Effector memory CD4-positive, alpha-beta T cell (primary cell): ENCODE measurements at places on chromosomes 7 and 10.
A peak's percentile ranks its signal among the peaks of the same experiment; 100 is the strongest.

DNA sequence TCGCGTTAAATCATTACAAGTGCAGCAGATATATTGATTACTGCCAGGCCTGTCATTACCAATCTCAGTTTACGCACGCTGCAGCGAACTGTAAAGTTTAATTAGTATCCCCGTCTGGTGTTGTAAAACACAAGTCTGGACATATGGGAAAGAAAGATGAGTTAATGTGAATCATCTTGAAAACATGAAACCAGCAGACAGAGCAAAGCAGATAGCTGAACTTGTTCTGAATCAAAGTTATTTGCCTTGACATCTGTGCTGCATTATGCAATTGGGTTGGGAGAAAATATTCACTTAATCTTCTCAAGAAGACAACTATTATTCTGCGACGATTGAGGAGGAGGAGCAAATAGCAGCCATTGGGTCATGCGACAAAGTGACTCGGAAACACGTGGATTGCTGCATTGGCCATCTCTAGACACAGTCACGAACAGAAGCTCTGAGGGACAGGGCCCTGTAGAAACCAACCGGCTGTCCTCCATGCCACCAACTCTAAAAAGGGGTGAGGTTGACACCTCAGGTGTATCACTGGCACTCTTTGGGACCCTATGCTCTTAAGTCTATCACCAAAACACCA is 156.3 kb upstream of the C7orf33 start:
- H3K27me3 ChIP-seq: no peaks in the 10 kb centered on the region
- no peaks in the 10 kb centered on the region for H3K4me1 ChIP-seq
- H3K27ac ChIP-seq: no peak overlapping the region
- no peak for DNase-seq
- no peaks in the 10 kb centered on the region for H3K36me3 ChIP-seq

- no peaks in the 10 kb centered on the region for H3K27me3 ChIP-seq
- H3K27ac ChIP-seq: no peak overlapping the region
- no peaks in the 10 kb centered on the region for H3K4me1 ChIP-seq
Measured at GRCh38 chr7:110534241-110534931, 556.5 kb upstream of the LRRN3 start.

GRCh38 chr10:6416892-6417512 is 163.1 kb downstream of the PRKCQ start:
- no peaks in the 10 kb centered on the region for H3K36me3 ChIP-seq
- H3K27ac ChIP-seq: no peak overlapping the region
- H3K4me3 ChIP-seq: no peak overlapping the region

GRCh38 chr10:59336632-59337031 is 25.7 kb downstream of the FAM13C start:
- H3K27me3 ChIP-seq: no peaks in the 10 kb centered on the region
- H3K4me3 ChIP-seq: no peak overlapping the region
- H3K36me3 ChIP-seq: no peaks in the 10 kb centered on the region
- H3K4me1 ChIP-seq: no peaks in the 10 kb centered on the region
- H3K27ac ChIP-seq: no peak overlapping the region

DNA sequence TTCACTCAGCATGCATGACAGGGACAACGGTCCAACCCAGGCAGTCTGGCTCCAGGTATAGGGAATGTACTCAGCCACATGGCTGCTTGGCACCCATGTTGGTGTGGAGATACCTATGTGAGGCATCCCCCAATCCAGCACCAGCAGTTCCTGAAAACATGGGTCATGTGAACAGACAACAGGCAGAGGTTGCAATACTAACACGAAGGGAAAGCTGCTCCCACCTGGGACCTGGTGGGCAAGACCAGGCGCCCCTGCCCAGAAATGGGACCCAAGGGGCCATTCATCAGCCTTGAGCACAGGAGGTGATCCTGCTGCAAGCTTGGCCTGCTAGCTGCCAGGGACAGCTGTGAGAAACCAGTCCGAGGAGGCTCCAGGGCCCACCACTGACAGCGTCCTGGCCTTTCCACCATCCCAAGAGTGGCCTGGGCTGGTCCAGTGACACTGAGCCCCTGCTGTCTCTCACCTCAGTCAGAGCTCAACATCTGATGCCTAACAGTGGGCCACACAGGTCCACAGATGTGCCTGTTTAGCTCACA is 142.3 kb downstream of the ARHGAP22 start:
- DNase-seq: no peak
- H3K4me3 ChIP-seq: no peak overlapping the region
- no peak overlapping the region for H3K27ac ChIP-seq
- no peaks in the 10 kb centered on the region for H3K4me1 ChIP-seq
- H3K36me3 ChIP-seq: no peaks in the 10 kb centered on the region

DNA sequence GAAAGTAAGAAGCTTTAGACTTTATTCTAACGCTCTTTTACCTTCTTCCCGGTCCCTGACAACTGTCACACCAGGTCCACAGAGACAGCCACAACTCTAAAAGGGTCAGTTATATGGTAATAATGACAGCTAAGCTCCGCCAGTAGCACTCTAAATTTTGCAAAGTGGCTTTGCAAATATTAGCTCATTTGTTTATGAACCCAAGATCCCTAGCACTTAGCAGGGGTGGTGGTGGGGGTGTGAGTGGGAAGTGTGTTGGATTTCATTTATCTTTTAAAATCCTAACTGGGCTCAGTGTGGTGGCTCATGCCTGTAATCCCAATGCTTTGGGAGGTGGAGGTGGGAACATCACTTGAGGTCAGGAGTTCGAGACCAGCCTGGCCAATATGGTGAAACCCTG is 34.8 kb upstream of the SDK1 start:
- no peak overlapping the region for H3K4me3 ChIP-seq
- H3K4me1 ChIP-seq: no peaks in the 10 kb centered on the region
- no peak overlapping the region for H3K27ac ChIP-seq
- no peaks in the 10 kb centered on the region for H3K27me3 ChIP-seq
- H3K36me3 ChIP-seq: no peaks in the 10 kb centered on the region
- DNase-seq: no peak

DNA sequence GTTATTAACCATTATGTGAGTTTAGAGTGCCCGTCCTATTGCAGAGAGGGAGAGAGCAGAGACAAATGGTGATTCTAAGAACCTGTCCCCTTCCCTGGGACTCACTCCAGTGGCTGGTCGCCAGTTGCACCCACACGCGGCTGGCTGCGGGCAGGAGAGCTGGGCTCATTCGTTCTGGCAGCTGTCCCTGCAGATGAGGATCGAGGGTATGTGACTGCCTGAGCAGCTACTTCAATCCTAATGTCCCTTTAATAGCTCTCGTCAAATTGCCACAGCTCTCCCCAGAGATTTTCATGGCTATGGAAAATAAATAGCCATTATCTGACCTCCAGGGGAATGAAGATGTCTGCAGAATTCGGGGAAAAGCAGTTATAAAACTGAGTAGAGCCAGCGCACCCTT is 41.6 kb downstream of the RBM28 start:
- no peak for DNase-seq
- no peaks in the 10 kb centered on the region for H3K4me1 ChIP-seq
- H3K4me3 ChIP-seq: no peak overlapping the region
- H3K36me3 ChIP-seq: peaks cover 17% of the 10 kb centered on the region
- no peak overlapping the region for H3K27ac ChIP-seq

GRCh38 chr10:133520193-133520738 is 6.9 kb upstream of the CYP2E1 start:
- peak overlapping the region; percentile 26 for H3K4me3 ChIP-seq
- no peaks in the 10 kb centered on the region for H3K4me1 ChIP-seq
- no peaks in the 10 kb centered on the region for H3K36me3 ChIP-seq
- H3K27me3 ChIP-seq: no peaks in the 10 kb centered on the region
- no peak overlapping the region for H3K27ac ChIP-seq
- peak; percentile 72 for DNase-seq

GRCh38 chr10:89342206-89342958 is 14.6 kb downstream of the IFIT3 start:
- no peaks in the 10 kb centered on the region for H3K36me3 ChIP-seq
- H3K4me3 ChIP-seq: no peak overlapping the region
- H3K27me3 ChIP-seq: no peaks in the 10 kb centered on the region
- peaks cover 6% of the 10 kb centered on the region for H3K4me1 ChIP-seq
- H3K27ac ChIP-seq: no peak overlapping the region
- no peak for DNase-seq

GRCh38 chr7:22541789-22542188 is 41.8 kb upstream of the STEAP1B start:
- H3K4me3 ChIP-seq: no peak overlapping the region
- H3K36me3 ChIP-seq: no peaks in the 10 kb centered on the region
- H3K4me1 ChIP-seq: no peaks in the 10 kb centered on the region
- DNase-seq: no peak
- peaks cover 4% of the 10 kb centered on the region for H3K27me3 ChIP-seq

DNA sequence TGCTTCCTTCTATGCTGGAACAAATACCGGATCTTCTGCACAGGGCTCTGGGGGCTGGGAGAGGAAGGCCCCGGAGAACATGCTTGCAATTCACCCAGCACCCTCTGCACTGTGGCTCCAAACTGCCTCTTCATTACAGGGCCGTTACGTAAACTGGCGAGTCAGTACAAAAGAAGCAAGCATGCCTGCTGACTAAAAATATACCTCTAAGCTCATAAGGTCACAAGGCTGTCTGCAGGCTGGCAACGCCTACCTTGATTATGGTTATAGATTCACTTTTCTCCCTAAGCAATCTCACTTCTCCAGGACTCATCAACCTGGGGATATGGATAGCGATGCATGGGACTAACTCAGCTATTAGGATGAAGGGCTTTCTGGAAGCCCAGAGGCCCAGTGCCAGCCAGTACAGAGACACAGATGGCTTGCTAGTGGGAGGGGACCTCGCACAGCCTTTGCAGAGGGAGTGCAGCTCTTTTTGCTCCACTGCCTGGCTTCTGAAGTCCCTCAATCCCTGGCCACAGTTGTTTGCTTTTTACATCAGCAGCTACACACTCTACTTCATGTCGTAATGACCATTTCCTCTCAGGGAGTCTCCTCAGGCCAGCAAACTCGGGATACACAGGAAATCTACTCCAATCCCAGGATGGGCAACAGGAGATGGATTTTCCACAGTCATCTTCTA is 96.1 kb downstream of the SH3PXD2A start:
- no peak overlapping the region for H3K27ac ChIP-seq
- H3K27me3 ChIP-seq: no peaks in the 10 kb centered on the region
- H3K36me3 ChIP-seq: no peaks in the 10 kb centered on the region
- no peak overlapping the region for H3K4me3 ChIP-seq

DNA sequence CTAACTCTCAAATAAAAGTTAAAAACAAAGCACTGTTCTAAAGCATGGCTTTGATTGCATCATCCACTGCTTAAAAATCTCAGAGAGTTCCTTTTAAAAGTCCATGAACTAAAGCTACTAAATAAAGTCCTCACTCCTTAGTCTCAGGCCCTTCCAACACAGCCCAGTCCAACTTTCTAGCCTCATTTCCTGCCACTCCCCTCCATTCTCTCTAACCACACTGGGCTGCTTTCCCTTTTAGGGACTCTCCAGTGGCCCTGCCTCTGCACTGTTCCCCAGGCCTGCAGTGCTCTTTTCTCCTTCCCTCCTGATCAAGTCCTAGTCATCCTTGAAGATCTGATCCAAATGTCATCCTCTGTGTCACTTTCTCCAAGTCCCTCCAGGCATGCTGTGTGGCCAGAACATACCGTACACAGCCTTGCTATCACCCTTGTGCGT is 56.9 kb upstream of the PPP1R3C start:
- no peaks in the 10 kb centered on the region for H3K36me3 ChIP-seq
- no peak overlapping the region for H3K4me3 ChIP-seq
- DNase-seq: no peak
- H3K4me1 ChIP-seq: no peaks in the 10 kb centered on the region

GRCh38 chr7:144534196-144534595 is 130.7 kb upstream of the NOBOX start:
- H3K4me1 ChIP-seq: no peaks in the 10 kb centered on the region
- no peak for DNase-seq
- H3K4me3 ChIP-seq: no peak overlapping the region
- no peaks in the 10 kb centered on the region for H3K36me3 ChIP-seq
- no peak overlapping the region for H3K27ac ChIP-seq
- H3K27me3 ChIP-seq: no peaks in the 10 kb centered on the region

- no peak overlapping the region for H3K4me3 ChIP-seq
- H3K27ac ChIP-seq: no peak overlapping the region
- H3K4me1 ChIP-seq: no peaks in the 10 kb centered on the region
- H3K36me3 ChIP-seq: no peaks in the 10 kb centered on the region
Measured at GRCh38 chr7:155555116-155555695, 8.8 kb upstream of the CNPY1 start.

- no peaks in the 10 kb centered on the region for H3K36me3 ChIP-seq
- no peak overlapping the region for H3K27ac ChIP-seq
- H3K4me1 ChIP-seq: no peaks in the 10 kb centered on the region
- H3K4me3 ChIP-seq: no peak overlapping the region
Measured at GRCh38 chr10:23196915-23197314, 4.8 kb downstream of the PTF1A start.

DNA sequence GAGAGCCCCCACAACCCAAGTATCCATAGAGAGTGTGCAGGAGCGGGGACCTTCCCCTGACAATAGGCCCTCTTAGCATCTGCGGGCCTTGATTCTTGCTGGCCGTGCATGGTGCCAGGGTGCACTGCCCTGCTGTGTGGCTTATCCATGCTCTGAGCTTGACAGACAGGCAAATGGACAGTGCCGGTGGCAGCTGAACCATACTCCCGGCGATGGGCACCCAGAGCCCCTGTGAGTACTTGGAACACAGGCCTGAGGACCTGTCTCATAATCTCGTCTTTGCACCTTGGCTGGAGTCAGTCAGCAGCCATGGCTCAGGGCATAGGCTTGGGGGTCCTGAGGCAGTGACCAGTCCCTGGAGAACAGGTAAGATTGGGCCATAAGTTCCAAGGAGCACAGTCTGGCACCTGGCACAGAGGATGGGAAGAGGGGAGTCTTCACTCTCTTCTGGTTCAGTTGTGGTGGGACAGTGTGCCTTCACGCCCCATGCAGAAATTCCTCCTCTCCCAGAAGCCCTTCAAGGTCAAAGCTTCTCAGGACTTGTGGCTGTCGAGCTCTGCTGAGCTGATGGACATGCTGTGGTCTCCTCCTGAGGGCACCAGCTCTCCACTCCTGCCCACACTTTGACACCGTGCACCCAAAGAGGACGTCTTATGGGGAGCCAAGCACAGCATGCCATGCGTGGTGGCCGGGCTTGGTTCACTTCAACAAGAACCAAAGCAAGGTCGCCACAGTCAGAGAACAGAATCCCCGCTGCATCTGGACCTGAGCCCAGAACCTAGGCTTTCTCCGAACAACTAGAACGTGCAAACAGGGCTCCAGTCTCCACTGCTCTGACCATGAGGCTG is 59.4 kb upstream of the CAMK2B start:
- H3K27ac ChIP-seq: no peak overlapping the region
- DNase-seq: no peak
- H3K4me3 ChIP-seq: no peak overlapping the region
- H3K4me1 ChIP-seq: no peaks in the 10 kb centered on the region
- H3K36me3 ChIP-seq: peaks cover 50% of the 10 kb centered on the region
- H3K27me3 ChIP-seq: no peaks in the 10 kb centered on the region
